Activated naive CD4-positive, alpha-beta T cell treated with anti-CD3 and anti-CD28 coated beads, Interleukin-2, amount 10 ng/mL, durations not matched to agents 7 days and 5 days (primary cell): ENCODE measurements at places on chromosomes 7 and 10.

DNA sequence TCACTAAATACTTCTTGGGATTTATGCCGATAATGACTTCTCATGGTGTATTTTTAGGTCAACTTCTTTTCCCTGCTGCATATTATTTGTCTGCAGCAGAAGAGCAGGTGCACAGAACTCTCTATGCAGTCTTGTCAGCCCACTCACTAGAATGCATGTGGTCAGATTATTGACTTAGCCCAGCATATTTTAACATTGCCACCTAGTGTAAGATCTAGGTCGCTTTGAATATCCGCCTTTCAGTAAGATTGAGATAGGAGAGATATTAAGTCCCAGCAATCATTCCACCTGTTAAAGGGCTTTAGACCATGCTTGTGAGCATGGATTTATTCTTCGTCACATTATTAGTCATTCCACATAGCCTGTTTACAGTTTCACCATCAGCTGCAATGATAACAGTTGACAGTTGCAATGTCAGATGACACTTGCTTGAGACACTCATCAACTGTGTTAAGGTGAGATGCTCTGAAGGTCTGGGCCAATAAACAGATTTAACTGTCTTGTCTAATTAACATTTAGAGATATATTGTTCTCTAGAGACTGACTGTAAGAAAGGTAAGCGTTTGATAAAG lies 491.7 kb downstream of the ARL4A start:
- no peak for DNase-seq
- no peaks in the 10 kb centered on the region for H3K36me3 ChIP-seq
- no peak overlapping the region for H3K27ac ChIP-seq
- H3K4me3 ChIP-seq: no peak overlapping the region
- H3K4me1 ChIP-seq: no peaks in the 10 kb centered on the region

DNA sequence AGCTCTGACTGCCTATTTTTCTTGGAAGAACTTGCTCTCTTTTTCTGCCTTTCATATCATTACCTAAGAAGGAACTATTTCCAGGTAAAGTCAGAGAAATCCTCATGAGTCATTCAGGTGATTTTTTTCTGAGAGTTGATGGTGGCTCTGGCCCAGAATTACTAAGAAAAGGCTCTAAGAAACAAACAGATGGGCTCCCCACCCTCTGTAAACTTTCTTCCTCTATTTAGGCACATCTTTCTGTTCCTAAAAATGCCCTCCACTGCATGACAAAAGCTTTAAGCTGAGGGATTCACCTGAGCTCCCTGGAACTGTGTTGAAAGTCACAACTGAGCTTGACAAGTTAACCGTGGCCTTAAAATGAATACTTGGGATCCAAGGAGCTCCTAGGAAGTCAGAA lies 1.6 kb downstream of the OLAH start:
- no peak for DNase-seq
- H3K27me3 ChIP-seq: no peaks in the 10 kb centered on the region
- peak overlapping the region; percentile 26 for H3K27ac ChIP-seq
- H3K36me3 ChIP-seq: peaks cover 12% of the 10 kb centered on the region
- H3K4me1 ChIP-seq: peaks cover 38% of the 10 kb centered on the region

DNA sequence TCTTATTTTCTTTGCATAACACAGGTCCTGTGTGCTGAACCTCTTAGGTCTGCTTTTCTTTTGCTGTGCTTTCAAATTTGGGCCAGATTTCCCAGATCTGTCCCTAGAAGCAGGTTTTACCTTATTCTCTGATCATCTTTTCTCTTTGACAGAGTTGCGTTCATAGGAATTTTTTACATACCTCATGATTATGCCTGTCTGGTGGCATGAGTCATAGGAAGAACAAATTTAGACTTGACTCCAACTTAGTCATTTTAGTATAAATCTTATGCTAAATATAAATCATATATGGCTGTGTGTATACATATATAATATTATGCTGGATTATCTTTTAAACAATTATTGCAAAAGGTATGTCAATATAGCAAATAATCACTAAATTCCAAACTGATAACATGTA lies 1038.9 kb downstream of the GRM8 start:
- H3K4me3 ChIP-seq: no peak overlapping the region
- H3K27ac ChIP-seq: no peak overlapping the region
- no peaks in the 10 kb centered on the region for H3K4me1 ChIP-seq
- H3K36me3 ChIP-seq: no peaks in the 10 kb centered on the region
- H3K27me3 ChIP-seq: no peaks in the 10 kb centered on the region

DNA sequence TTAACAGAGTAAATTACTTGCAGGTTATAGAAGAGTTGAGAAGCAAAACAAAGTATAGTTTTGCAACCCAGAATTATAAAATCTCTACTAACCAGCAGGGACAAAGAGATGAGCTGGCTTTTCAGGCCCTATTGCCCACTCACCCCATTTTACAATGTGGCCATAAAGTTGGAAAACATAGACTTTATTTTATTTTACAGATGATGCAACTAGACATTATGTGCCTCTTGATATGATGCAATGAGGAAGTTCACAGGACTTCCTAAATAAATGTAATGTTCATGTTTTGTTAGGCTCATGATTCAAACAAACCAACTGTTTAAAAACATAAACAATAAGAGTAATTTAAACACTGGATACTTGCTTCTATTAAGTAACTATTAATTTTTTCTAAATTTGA lies 141.1 kb upstream of the WNT16 start:
- no peaks in the 10 kb centered on the region for H3K36me3 ChIP-seq
- DNase-seq: no peak
- no peak overlapping the region for H3K4me3 ChIP-seq
- H3K27me3 ChIP-seq: no peaks in the 10 kb centered on the region
- no peak overlapping the region for H3K27ac ChIP-seq
- H3K4me1 ChIP-seq: no peaks in the 10 kb centered on the region

GRCh38 chr10:14451341-14451740 lies 120.6 kb upstream of the FRMD4A start:
- no peaks in the 10 kb centered on the region for H3K4me1 ChIP-seq
- peaks cover 4% of the 10 kb centered on the region for H3K27me3 ChIP-seq
- no peaks in the 10 kb centered on the region for H3K36me3 ChIP-seq
- H3K27ac ChIP-seq: no peak overlapping the region
- no peak overlapping the region for H3K4me3 ChIP-seq
- DNase-seq: no peak
